ENCODE measurements at places on chromosomes 13 and 19.
A peak's percentile ranks its signal among the peaks of the same experiment; 100 is the strongest.

GRCh38 chr19:31666126-31666525 lies 316.9 kb upstream of the TSHZ3 start:
- DNase-seq, result no peak

DNA sequence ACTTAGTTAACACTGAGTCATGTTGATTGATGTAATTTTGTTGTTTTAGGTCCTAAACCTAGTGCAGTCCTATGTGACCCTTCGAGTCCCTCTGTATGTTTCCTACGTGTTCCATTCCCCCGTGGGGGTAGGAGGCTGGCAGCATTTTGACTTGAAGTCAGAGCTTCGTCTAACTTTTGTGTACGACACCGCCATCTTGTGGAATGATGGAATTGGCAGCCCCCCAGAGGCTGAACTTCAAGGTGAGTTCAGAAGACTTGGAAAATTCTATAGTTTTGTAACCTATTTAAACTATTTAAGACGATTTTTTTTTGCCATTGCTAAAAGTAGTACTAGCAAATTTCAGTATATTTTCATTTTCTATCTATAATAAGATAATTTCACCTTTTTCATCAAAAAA lies 117.9 kb downstream of the STOML3 start:
- peak; percentile 34 for DNase-seq

GRCh38 chr13:59384154-59384553 lies 779.6 kb downstream of the DIAPH3 start:
- DNase-seq, result no peak

DNA sequence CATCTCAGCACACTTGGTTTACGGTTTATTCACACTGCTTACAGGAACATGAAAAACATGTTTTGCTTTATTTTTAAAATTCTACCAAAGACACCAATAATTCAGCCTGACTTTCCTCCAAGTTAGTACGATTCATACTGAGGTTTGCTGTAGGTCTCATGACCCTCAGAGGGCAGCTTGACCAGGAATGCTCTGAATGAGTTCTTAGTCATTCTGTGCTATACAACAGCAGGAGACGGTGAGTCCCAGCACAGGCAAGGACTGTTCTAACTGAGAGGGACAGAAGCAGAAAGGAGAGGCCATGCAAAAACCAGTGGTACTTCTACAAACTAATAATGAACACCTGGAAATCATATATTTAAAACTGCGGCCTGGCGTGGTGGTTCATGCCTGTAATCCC lies 6.4 kb downstream of the GRTP1 start:
- DNase-seq, result no peak

DNA sequence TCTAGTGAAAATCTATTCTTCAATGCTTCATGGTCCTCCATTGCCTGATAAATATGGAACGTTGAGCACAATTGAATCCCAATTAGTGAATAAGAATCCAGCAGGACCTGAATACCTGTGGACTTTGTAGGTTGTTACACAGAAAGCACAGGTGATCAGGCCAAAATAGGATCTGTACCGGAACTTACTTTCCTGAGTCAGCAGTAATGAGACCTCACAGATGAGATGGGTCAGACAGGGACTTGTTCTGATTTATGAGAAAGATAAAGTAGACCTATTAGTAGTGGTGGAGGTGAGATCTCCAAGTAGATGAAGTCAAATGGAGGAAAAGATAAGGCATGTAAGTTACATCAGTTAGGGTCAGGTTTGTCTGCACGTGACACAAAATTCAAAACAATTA lies 351.1 kb downstream of the MTUS2 start:
- no peak for DNase-seq

- DNase-seq, result no peak
Measured at GRCh38 chr13:30639671-30640070, 22.0 kb downstream of the USPL1 start.

- DNase-seq, result no peak
Measured at GRCh38 chr13:99199541-99200431, 868 bp upstream of the UBAC2 start.

DNA sequence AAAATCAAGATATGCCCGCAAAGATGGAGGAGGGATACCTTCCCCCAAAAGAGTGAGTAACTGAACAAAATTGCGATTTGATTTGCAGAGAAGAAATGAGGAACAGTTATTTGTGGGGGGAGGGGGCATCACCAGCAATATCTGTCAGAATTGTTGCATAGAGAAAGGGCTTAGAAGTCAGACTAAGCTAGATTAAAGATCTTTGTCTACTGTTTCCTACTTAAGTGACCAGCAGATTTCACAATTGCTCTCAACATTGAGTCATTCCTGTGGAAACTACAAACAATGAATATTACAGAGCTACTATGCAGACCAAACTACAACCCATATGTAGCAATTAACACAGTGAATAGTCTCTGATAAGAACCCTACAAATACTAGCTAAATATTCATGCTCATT lies 27.4 kb downstream of the FPR3 start:
- no peak for DNase-seq

- DNase-seq, result no peak
Measured at GRCh38 chr13:95470574-95471366, 81.8 kb upstream of the CLDN10 start.

DNA sequence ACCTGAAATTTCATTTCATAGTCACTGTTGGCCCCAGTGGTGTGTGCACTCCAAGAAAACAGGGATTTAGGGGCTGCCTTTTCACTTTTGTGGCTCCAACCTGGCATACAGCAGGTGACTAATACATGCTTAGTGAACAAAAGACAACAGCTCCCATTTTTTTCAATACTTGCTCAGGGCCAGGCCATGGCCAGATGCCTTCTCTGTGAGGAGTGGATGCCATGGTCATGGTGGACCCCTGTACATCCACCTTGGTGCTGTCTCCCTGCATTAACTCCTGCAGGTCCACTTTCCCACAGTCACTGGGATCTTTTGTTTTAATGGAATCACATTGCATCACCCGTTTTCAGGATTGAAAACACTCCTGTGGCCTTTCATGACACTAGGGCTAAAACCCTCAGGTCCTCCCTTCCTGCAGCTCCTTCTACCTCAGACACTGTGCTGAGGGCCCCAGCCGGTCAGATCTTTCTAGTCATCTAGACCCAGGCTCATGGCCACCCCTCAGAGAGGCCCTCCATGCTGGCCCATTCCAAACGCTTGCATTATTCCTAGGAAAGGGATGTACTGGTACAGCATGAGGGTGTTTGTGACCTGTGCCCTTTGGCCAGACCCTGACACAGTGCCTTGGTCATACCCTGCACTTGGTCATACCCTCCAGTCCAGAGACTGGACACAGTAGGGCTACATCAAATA lies 1.2 kb upstream of the TMEM147 start:
- no peak for DNase-seq

DNA sequence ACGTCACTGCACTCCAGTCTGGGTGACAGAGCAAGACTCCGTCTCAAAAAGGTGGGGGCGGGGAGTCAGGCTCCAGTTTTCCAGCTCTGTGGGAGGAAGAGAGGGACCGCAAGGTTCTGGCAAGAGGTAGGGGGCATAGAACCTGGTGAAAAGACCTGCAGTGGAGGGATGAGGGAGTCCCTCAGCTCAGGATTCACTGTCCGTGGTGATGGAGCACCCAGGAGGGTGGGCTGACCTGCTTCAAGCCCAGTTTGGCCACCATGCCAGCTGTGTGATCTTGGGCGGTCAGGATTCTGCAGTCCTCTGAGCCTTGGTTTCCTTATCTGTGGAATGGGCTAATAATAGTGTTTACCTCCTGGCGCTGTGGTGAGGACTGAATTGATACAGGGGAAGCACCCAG lies 21.2 kb downstream of the SLC8A2 start:
- DNase-seq, result no peak

DNA sequence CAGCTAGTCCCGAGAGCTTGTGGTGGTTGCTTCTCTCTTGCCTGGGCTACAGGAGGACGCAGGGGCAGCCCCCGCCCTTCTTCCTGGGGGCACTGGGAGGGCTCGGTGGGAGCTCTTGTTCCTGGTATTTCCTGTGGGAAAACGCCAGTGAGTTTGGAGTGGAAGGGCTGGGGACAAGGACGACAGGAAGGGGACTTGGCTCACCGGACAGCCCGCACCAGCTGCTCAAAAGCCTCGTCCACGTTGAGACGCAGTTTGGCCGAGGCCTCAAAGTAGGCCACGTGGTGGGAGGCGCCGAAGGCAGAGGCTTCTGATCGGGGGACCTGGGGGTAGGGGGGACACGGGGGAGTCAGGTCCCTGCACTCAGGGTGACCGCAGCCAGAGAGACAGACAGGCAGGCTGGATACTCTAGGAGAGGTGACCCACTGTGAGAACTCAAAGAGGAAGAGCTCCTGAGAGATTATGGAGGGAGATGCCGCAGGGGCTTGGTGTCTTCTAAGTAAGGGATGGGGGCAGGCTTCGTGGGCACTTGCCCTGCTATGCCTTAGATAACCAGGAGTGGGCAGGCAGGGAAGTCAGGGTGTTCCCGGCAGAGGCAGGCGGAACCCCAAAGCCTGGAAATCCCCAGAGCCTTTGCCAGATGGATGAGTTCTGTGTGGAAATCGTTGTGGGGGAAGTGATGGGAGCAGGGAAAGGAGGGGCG lies 4.3 kb downstream of the RRAS start:
- no peak for DNase-seq

GRCh38 chr19:51448011-51448410 lies 10.2 kb downstream of the SIGLEC8 start:
- no peak for DNase-seq

GRCh38 chr13:99496184-99497142 lies 4.8 kb upstream of the TM9SF2 start:
- DNase-seq, result peak; percentile 78

DNA sequence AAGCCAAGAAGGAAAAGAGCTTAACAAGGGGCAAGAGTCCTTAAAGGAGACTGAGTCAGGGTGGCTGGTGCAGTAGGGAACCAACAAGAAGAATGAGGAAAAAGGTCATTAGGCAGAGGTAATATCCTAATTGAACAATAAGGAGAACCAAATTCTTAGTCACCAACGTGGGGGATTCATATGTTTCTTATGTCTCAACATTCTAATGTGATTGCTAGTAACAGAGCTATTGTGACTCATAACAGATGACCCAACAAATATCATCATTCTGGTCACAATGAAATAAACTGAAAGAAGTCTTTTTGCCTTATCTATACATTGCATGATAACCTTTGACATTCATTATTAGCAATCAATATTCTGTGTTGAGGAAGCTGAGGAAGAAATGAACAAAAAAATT lies 101.6 kb downstream of the RAP2A start:
- DNase-seq, result no peak

DNA sequence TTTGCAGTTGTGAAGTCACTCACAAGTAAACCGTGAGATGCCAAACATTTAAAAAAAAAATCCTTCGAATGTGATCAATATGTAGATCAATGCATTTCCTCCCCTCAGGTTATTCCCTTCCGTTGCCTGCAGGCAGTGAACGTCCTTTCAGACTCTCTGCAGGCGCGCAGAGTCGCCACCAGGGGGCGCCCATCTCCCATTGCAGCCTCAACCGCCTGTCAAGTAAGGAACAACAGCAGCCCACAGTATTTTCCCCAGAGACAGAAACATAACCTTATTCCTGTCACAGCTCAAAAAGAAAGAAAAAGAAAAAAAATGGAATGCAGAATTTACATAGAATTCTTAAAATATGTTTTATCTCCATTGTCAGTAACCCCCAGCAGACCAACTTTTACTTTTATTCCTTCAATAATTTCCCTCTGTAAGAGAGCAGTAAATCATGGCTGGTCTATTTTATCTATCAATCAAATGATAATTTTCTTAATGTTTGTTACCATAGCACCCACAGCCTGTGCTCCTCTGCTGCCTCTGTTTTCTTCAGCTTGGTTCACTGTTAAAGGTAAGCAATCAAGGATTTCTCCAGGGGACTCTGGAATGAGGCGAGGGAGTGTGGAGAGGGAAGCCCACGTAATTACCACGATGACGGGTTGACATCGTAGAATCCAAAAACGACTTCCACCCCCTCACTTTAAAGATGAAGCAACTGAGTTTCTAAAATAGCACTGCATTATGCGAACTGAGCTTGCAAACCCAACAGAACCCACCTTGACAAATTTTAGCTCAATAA lies 637.6 kb upstream of the ARGLU1 start:
- DNase-seq, result peak; percentile 43

GRCh38 chr13:75694722-75695121 lies 58.6 kb downstream of the LMO7 start:
- no peak for DNase-seq

DNA sequence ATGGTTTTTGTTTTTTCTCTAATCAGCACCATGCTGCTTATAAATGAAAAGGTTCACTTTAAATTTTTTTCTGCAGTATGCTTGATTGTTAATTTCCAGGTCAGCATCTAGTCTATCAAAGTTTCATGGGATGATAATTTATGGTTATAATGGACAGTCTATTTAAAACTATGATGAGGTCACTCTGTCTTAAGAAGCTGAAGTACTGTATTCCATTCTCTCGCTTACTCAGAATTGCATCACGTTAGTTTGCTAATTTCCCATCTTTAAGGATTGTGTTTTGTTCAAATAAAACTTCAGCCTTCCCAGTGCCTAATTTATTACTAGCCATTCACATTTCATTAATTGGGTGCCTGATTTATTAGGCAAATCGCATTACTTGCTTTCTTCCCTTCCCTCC lies 94.3 kb downstream of the GPC6 start:
- no peak for DNase-seq

DNA sequence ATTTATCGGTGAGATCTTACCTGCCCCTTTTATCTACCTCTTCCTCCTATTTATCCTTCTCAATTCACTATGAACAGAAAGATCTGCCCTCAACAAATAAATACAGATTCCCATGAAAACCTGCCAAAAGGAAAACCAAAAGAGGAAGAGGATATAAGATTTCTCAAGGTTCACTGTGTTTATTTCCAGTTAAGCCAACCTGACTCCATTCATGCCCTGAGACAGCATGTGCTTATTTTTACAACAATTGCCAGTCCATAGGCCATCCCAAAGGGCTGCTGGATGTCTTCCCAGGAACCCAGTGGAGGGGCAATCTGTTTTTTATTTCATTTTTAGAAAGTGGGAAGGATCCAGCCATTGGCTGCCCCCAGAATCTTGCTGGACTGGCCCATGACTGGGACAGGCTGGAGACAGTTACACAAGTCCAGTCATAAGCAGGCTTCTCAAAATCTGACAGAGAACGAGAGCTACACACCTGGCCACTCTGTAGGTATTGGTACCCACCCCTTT lies 209.1 kb downstream of the IRS2 start:
- no peak for DNase-seq

GRCh38 chr19:42424712-42425131 lies 2.5 kb downstream of the LIPE start:
- no peak for DNase-seq

- DNase-seq, result no peak
Measured at GRCh38 chr13:47146991-47147811, 250.3 kb upstream of the HTR2A start.

DNA sequence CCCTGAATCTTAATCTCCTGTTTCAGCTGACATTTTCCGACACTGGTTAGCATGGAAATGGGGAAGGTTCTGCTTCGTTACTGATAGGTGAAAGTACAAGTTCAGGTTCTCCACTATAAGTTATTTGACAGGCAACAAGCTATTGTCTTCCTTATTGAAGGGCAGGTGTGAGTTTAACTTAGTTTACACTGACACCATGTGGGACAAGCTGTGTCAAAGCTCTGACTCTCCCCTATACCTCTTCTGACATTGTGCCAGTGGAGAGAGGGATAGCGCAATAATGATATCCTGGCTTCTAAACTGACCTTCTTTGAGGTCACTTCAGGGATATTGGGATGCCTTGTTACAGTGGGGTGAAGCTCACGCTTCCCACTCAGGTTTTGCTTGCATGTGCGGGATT lies 587.0 kb upstream of the SLITRK5 start:
- no peak for DNase-seq

- no peak for DNase-seq
Measured at GRCh38 chr19:49553451-49554271, 25.9 kb downstream of the RCN3 start.

GRCh38 chr13:23377579-23377978 lies 55.9 kb downstream of the SACS start:
- no peak for DNase-seq

- no peak for DNase-seq
Measured at GRCh38 chr13:49452725-49453457, 8.8 kb downstream of the SETDB2 start.
